ENCODE measurements at places on chromosomes 7 and 10. TPM values are rescaled to one million over a fixed set of nuclear protein-coding genes. Genes with fewer than 3 reads are reported as not detected.

Gene NEBL
- 16.4 TPM for polyA plus RNA-seq

Gene SLF2
- polyA plus RNA-seq, result 43.0 TPM

Gene WDR86
- 46.2 TPM for polyA plus RNA-seq

Gene UCMA
- not detected for polyA plus RNA-seq

Gene TLX1
- not detected for polyA plus RNA-seq
